ENCODE measurements at places on chromosomes 7 and 10.

- DNase-seq, result no peak
These were observed 15.8 kb downstream of the MET start for GRCh38 chr7:116687801-116688201.

GRCh38 chr10:34280599-34281374, 534.3 kb downstream of the PARD3 start:
- DNase-seq, result no peak

DNA sequence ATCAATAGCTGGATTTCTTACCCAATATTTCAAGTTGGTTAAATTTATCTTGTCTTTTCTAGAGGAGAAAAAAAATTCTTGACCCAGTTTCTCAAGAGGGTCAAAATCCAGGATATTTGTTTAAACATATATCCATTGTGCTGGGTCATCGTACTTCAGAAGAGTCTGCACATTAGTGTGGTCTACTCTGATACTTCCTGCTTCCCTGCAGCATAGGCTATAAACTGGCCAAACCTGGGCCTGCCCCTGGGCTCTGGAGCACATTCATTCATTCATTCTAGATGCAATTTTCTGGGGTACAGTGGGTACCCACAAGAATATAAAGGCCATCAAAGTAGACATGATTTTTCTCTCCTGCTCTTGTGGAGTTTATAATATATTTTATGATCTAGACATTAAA, 142.1 kb upstream of the WNT16 start:
- DNase-seq, result no peak

DNA sequence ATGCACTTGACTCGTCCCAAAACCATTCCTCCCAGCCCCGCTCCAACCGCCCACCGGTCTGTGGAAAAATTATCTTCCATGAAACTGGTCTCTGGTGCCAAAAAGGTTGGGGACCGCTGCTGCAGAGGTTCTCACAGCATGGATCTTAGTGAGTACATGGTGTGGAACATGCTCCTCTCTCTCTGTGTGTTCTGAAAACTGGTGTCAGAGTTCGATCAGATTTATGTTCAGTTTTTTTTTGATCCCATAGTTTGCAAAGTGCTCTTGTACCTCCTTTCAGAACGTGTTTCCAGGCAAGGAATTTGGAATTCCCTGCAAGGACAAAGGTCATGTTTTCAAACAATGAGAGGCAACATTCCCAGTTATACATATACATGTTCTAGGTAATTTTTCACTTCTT, 61.2 kb upstream of the FAM171A1 start:
- DNase-seq, result no peak

DNA sequence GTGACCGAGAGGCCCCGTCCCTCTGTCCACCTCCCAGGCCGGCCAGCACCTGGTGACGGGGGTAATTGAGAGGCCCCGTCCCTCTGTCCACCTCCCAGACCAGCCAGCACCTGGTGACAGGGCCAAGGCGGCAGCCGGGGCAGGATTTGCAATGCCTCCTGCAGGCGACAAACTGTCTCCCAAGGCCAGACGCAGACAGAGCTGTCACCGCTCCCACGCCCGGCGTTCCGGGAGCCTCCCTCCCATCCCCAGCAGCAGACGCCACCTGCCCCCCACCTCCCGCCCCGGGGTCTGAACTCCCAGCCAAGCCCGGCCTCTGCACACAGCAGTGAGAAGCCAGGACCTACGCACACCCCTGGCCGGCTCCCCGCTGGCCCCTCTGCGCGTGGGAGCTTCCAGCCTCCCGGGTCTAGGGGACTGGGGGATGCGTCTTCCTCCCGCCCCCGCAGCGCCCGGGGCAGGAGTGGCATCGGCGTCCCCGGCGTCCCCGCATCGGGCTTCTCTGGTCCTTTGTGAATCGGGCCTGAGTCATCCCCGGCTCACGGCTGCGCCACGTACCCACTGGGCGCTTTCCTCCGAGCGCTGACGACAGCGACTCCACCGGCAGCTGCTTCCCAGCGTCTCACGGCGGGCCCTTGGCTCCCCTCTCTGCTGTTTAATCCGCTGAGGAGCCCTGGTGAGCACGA, 95.1 kb upstream of the DIP2C start:
- DNase-seq, result no peak

- no peak for DNase-seq
These were observed 927.3 kb upstream of the ZNF722 start for GRCh38 chr7:63071396-63071795.

- DNase-seq, result no peak
These were observed 16.4 kb downstream of the PRKRIP1 start for GRCh38 chr7:102412548-102412947.

- DNase-seq, result no peak
These were observed 466.0 kb upstream of the GHITM start for GRCh38 chr10:83673316-83673715.

- DNase-seq, result no peak
These were observed 105.3 kb downstream of the CYTH3 start for GRCh38 chr7:6167004-6167551.

- DNase-seq, result no peak
These were observed 70.4 kb downstream of the FAM171A1 start for GRCh38 chr10:15300697-15301096.

- DNase-seq, result no peak
These were observed 27.9 kb downstream of the SCART1 start for GRCh38 chr10:133481657-133482056.
